H4 (cell line): ENCODE measurements at places on chromosomes 12 and 14. TPM values are rescaled to one million over a fixed set of nuclear protein-coding genes. Genes with fewer than 3 reads are reported as not detected.

Gene SCNN1A
- total RNA-seq = 1.7 and 2.1 TPM in 2 replicates

Gene GLS2
- total RNA-seq = not detected in 2 replicates

Gene ASB2
- total RNA-seq = not detected in 2 replicates

Gene SLC39A2
- not detected in 2 replicates for total RNA-seq

Gene OSBPL8
- total RNA-seq = 15.0 and 21.2 TPM in 2 replicates

Gene SERPINA9
- total RNA-seq = not detected in 2 replicates

Gene APPL2
- 12.0 and 12.3 TPM in 2 replicates for total RNA-seq

Gene IL23A
- 0.23 TPM in 1 of 2 replicates, not detected in the other for total RNA-seq

Gene FAM186B
- total RNA-seq = 0.39 and 3.8 TPM in 2 replicates

Gene LMO3
- 0.27 and 2.9 TPM in 2 replicates for total RNA-seq

Gene CFAP251
- total RNA-seq = 3.3 and 5.2 TPM in 2 replicates

Gene EML1
- 18.3 and 18.5 TPM in 2 replicates for total RNA-seq

Gene PYGL
- 35.1 and 43.0 TPM in 2 replicates for total RNA-seq

Gene KLHL33
- not detected in 2 replicates for total RNA-seq
